Stimulated activated CD8-positive, alpha-beta memory T cell treated with anti-CD3 and anti-CD28 coated beads, Interleukin-15, amount 100 ng/mL, for 4 hours (primary cell): ENCODE measurements at places on chromosomes 16 and 17.

DNA sequence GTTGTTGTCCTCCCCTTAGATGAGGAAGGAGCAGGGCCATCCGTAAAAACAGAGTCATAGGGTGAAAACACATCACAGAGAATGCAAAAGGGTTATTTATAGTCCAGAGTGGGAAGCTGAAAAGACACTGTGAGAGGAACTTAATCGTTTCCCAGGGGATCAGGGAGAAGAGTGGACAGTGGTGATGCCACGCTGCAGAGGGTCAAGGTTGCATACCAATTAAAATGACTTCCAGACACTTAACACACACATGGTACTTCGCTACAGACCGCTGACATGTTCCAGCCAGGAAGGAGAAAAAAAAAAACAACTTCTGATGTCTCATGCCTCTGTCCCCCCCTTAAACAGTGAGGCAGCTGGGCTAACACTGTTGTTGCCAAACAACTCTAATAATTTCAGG lies 713.8 kb upstream of the RBFOX1 start:
- no peak for DNase-seq

- DNase-seq: no peak
These were observed 14.0 kb downstream of the LAT start for GRCh38 chr16:28998837-28999236.

DNA sequence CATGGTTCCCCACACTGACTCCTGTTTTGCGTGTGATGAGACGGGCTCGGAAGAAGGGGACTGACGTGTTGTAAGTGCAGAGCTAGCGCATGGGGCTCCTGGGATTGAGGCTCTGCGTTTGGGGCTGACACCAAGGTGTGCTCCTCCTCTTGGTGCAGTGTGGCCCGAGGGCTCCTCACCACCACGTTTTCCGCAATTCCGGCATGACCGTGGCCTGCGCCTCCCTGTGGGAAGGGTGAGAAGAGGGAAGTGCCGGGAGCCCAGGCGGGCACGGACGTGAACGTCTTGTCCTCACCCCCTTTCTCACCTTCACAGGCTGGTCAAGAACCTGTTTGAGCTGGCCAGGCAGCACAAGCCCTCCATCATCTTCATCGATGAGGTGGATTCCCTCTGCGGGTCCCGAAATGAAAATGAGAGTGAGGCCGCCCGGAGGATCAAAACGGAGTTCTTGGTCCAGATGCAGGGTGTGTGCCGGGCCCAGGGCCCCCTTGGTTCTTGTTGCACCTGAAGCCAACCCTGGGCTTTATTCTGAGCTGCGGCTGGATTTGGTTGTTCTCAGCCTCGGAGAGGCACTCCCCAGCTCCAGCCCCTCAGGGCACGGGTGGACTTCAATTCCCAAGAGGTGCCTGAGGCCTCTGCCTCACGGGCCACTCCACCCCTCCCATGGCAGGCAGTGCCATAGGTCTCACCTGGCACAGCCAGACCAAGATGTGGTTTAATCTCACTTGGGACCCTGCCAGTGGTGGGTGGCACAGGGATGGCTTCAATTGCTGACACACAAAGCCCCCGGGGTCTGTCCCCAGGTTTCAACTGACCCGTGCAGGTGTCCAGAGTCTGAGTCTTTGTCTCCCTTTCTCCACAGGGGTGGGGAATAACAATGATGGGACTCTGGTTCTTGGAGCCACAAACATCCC lies 8.9 kb downstream of the VPS4A start:
- no peak for DNase-seq

DNA sequence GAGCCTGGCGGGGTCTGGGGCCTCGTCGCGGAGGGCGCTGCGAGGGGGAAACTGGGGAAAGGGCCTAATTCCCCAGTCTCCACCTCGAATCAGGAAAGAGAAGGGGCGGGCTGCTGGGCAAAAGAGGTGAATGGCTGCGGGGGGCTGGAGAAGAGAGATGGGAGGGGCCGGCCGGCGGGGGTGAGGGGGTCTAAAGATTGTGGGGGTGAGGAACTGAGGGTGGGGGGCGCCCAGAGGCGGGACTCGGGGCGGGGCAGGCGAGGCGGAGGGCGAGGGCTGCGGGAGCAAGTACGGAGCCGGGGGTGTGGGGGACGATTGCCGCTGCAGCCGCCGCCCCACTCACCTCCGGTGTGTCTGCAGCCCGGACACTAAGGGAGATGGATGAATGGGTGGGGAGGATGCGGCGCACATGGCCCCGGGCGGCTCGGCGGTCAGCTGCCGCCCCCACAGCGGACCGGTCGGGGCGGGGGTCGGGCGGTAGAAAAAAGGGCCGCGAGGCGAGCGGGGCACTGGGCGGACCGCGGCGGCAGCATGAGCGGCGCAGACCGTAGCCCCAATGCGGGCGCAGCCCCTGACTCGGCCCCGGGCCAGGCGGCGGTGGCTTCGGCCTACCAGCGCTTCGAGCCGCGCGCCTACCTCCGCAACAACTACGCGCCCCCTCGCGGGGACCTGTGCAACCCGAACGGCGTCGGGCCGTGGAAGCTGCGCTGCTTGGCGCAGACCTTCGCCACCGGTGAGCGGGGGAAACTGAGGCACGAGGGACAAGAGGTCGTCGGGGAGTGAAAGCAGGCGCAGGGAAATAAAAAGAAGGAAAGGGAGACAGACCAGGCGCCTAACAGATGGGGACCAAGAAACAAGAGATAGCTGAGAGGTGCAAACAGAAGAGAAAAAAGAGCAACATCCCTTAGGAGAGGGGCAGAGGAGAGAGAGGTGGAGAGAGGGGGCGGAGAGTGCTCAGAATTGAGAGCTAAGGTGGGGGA lies at the start of gene PNMT:
PNMT (plus strand) TSS at position 509 of the 980 bp plus-strand sequence; CDS start at position 532, 23 bp downstream.
- DNase-seq: no peak

GRCh38 chr17:19016297-19016696 lies 11.7 kb upstream of the FAM83G start:
- no peak for DNase-seq

GRCh38 chr17:63639125-63639524 lies 16.9 kb downstream of the MAP3K3 start:
- no peak for DNase-seq

GRCh38 chr17:21674242-21674731 lies 18.0 kb upstream of the KCNJ18 start:
- DNase-seq: no peak

DNA sequence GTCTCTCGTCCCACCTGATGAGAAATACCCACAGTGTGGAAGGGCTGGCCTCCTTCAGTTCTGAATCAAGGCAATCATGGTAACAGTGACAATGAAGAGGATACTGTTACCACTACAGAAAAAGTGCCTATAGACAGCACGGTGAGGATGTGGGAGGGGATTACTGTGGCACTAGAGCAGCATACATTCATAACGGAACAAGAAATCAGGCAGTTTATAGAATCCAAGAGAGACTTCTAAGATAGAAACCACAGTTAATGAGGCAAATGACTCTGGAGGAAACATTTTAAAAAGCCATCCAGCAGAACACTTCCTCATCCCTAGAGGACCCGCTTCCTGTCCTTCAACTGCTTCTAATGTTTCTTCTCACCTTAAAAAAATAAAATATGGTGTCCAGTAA lies 2.7 kb downstream of the RUSF1 start:
- DNase-seq: no peak

GRCh38 chr16:1320658-1321240 lies 11.3 kb downstream of the UBE2I start:
- DNase-seq: no peak

DNA sequence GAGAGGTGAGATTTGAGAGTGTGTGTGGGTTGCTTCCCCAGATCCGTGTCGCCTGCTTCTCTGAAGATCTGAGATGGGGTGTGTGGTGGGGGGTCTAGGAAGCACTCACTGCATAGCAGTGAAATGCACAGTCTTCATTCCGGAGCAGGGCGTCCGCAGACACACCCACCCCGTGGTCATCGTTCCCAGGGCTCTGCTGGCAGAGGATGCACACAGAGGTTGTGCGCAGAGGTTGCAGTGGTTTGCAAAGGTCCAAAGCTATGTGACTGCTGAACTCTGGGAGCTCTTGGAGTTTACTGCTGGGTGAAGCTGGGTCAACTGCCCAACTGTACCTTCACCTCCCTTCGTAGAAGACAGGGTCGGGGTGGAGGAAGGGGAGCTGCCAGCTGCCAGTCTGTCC lies 135.3 kb downstream of the SNX29 start:
- no peak for DNase-seq

GRCh38 chr16:50263060-50263909 lies 3.1 kb upstream of the ADCY7 start:
- DNase-seq: no peak

DNA sequence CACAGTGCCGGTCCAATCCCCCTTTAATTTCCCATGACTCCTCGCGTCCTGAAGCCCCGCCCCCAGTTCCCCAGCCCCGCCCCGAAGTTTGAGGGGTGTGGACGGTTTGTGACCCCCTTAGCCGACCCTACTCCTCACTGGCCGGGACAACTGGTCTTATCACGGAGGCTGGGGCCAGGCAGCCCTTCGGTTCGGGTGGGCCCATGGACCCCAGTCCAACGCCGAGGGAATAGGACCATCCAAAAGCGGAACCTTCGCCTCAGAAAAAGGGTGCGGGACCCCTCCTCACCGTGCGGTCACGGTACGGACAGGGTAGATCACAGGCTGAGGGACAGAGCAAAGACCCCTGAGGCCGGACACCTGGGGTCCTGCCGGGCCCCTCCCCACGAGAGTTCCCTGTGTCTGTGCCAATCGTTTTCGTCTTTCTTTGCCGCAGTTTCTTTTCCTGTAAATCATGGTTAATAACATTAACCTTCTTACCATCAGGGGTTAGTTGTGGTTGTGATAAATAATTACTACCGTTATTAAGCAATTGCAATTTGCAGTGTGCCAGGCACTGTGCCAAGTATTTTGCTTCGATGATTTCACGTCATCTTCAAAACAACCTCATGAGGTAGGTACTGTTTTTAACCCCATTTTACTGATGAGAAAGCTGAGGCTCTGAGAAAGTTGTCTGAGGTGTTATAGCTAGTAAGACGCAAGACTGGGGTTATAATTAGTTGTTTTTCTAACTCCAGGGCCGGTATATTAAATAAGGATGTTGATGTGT lies 543 bp downstream of the TMUB2 start:
- peak; percentile 56 for DNase-seq

- no peak for DNase-seq
These were observed 23.5 kb downstream of the ORC6 start for GRCh38 chr16:46712911-46713310.

- DNase-seq: no peak
These were observed 8.0 kb downstream of the CDK5R1 start for GRCh38 chr17:32494621-32495358.

- DNase-seq: no peak
These were observed 4.4 kb downstream of the CYBA start for GRCh38 chr16:88646345-88647034.

- DNase-seq: no peak
These were observed 4.0 kb upstream of the ADGRG3 start for GRCh38 chr16:57663917-57664661.

- DNase-seq: no peak
These were observed 448 bp downstream of the VTN start for GRCh38 chr17:28369684-28370034.

DNA sequence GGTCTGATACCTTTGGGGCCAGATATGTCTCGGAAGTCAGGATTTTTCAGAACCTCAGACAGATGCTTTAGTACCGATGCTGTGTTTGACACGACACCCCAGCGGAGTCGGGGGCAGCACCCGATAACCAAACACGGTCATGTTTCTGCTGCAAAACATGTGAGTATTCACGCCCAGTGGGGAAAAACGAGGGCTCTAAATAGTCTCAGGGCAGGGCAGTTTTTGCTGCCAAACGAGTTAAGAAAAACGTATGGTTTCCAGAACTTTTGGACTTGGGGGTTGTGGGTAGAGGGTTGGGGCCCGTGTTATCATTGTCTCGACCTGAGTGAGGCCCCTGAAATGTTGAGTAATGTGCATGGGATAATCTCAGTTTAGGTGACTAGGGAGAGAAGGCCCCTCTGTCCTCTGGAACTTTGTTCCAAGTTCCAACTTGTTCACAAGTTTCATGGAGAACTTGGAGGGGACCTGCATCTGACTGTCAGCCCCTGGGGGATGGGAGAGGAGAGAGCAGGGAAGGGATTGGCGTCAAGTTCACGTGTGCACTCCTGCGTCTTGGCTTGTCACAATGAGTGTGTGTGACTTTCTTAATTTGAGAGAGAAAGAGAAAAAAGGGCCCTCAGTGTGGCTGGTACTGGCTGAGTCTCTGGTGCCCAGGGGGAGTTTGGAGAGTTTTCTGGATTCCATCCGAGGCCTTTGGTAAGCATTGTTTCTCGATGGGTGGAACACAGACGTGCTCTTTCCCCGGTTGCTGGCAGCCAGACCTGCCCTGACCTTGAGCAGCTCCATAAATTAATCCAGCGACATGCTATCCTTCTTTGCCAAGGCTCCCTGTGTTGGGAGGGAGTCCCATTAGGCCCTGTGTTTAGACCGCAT lies 83.9 kb upstream of the CIBAR2 start:
- DNase-seq: no peak

GRCh38 chr16:54174201-54174600 lies 112.4 kb downstream of the IRX3 start:
- no peak for DNase-seq

DNA sequence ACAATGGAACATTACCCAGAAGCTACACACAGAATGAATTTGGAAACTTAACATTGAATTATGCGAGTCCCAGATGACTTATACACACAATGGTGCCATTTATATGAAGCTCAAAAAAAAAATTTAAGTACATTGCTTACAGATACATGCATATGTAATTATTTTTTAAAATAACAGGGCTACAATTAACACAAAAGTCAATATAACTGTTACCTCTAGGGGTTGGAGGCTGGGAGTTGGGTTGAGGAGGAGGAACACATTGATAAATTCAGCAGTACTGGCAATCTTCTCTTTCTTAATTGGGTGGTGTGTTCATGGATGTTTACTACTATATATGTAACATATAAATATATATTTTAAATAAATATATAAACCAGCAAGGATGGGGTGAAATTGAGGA lies 1.1 kb downstream of the ZNF23 start:
- DNase-seq: no peak

- no peak for DNase-seq
These were observed 9.5 kb downstream of the AMFR start for GRCh38 chr16:56415875-56416274.

GRCh38 chr17:51144266-51145022 lies 8.9 kb upstream of the NME1 start:
- no peak for DNase-seq

DNA sequence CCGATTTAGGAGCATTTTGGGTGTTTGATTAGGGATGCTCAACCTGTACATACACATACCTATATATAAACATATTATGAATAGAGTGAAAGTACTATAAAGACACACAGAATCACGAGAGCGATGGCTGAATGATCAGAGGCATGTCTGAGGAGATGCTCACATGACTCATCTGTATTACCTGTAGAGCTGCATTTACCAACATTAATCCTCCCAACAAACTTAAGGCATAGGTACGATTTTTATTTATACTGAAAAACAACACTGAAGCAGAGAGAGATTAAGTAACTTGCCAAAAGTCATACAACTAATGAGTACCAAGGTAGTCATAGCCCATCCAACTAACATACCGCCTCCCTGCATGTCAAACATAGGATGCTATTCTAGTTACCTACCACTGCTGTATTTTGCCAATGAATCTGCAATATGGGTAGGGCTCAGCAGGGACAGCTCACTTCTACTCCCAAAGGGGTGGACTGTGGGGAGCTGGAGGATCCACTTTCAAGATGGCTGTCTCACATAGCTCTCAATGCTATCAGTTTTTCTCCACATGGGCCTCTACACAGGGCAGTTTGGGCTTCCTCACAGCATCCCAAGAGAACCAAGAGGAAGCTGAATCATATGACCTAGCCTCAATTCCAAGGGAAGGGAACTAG lies 7.3 kb downstream of the CYB5D1 start:
- no peak for DNase-seq
